Progenitor cell of endocrine pancreas (in vitro differentiated cells): ENCODE measurements at places on chromosomes 2 and 18. TPM values are rescaled to one million over a fixed set of nuclear protein-coding genes. Genes with fewer than 3 reads are reported as not detected.

The MFSD2B gene
- total RNA-seq = 0.40 and 1.2 TPM in 2 replicates

The PDIA6 gene
- 248 and 249 TPM in 2 replicates for total RNA-seq

The EVA1A gene
- total RNA-seq = 10.9 and 11.5 TPM in 2 replicates

The EMX1 gene
- total RNA-seq = 0.69 and 0.71 TPM in 2 replicates

The NDC80 gene
- total RNA-seq = 15.0 and 17.4 TPM in 2 replicates

The SLC16A14 gene
- total RNA-seq = 2.4 and 3.6 TPM in 2 replicates

The MOB1A gene
- 93.5 and 94.9 TPM in 2 replicates for total RNA-seq

The CPO gene
- total RNA-seq = 0.24 TPM in 1 of 2 replicates, not detected in the other

GRCh38 chr2:13000664-13001363 is 284.1 kb downstream of the TRIB2 start:
- no peak for DNase-seq

DNA sequence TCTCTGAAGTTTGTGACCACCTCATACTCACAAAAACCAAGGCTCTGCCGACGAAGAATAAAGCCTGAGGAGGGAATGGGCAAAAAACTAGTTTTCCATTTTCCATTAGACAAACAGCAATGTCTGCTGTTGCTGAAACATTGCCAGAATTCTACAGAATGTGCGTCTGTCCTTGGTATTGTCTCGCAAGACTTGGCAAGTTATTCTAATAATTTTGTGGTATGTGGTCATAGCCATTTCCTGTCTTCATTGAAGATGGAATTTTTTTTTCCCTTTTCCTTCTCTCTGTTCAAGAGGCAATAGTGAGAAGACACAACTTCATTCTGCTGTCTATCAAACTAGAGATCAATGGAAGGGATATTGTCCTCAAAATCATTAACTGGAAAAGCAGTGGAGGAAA is 296.1 kb downstream of the RND3 start:
- DNase-seq = no peak

GRCh38 chr2:158142568-158143332 is 41.1 kb downstream of the UPP2 start:
- no peak for DNase-seq

- DNase-seq = no peak
Observed at GRCh38 chr2:221896505-221897151, 324.5 kb upstream of the EPHA4 start.

DNA sequence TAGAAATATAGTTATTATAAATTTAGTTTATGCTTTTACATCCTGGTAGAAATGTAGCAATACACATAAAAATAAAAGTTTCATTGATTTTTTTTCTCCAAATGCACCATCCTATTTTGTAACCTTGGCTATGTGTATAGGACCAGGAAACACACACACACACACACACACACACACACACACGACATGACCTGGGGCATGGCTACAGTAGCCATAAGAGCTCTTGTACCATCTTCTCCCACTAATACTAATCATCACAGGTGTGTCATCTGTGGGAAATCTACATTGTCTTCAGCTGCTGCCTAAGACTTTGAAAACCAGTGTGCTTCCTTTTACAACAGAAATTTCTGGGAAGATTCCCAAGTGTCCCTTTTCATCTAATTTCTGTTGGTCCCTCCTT is 144.3 kb downstream of the MCFD2 start:
- DNase-seq = no peak

DNA sequence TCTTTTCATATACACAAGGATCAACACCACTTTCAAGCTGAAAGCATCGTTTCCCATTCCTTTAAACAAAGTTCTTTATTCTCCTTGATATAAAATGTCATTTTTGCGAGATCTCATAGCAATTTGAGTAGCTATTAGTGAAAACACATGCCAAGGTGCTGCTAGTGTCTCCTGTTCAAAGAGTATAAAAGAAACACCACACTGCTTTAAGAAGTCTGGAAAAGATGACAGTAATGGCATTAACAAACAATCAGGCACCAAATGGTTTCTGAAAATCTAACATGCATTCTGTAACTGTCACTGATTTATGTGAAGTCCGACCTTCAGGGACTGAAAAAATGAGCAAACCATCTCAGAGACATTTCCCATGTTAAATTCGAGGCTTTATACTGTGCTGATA is 2.4 kb downstream of the CCBE1 start:
- no peak for DNase-seq

DNA sequence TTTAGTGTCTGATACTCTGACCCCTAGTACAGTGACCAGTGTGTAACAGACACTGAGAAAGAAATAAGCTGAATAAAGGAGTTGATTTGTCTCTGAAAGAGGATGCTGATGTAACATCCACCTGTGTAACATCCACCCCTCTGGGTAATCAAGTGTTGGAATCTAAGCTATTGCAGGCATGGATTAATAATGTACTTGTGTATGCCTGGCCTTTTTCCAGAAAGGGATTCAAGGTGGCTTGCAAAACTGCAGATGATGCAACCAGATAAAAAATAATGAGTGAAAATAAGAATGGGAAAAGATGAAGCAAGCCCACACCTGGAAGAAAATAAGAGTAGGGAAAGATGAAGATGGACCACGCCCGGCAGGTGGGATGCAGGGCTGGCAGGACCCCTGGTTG is 48.2 kb upstream of the FOXI3 start:
- DNase-seq = no peak

DNA sequence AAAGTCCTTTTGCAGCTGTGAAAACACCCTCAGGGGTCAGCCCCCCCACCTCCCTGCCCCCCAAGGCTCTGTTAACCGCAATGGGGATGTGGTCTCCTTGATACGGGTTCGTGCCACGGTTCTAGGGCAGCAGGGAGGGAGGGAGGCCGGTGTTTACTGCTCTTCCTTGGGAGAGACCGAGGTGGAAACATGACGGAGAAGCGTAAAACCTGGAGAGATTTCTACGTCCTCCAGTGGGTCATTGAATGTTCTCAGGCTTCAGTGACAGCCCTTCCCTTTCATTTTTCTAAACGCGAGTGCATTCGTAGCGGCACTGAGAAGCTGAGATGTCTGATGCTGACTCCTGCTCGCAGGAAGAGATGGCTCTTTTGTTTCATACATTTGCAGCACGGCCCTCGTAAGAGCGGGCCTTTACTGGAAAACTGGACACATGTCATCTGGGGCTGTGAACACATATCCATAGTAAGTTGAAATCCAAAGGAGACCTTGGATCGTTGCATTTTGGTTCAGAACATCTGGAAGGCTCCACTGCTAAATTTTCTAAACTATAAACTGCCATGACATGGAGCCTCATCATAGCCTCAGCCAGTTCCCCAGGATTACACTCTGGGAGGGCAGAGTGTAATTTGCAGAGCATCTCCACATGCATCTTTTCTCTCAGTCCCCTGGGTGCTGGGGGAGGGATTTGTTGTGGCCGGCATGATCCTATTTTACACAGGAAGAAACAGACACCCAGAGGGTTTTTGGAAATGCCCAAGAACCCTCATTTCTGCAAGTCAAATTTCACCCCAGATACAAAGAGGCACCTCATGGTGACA is 40.6 kb upstream of the HDAC4 start:
- DNase-seq = no peak

DNA sequence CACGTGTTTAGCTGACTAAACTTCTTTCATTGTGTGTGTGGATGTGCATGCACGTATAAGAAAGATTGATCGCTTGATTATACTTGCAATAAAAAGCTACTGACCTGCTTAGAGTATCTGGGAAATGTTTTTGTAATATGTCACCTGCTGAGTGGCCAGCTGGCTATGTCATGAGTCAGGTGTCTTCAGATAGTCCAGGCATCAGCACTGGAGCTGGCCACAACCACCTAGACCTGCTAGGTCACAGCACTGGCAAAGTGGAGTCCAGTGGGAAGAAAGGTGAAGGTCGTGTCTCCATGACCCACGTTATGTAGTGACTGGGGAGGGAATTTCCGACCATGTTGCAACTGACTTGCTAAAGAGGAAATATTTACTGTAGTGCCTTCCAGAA is 147.0 kb downstream of the ESCO1 start:
- no peak for DNase-seq

DNA sequence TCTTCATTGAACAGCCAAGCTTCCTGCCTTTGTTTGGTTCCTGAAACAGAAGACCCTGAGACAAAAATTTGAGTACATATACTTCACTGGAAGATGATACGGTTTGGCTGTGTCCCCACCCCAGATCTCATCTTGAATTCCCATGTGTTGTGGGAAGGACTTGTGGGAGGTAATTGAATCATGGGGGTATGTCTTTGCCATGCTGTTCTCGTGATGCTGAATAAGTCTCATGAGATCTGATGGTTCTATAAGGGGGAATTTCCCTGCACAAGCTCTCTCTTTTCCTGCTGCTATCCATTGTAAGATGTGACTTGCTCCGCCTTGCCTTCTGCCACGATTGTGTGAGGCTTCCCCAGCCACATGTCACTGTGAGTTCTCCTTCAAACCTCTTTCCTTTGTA is 76.5 kb downstream of the BABAM2 start:
- no peak for DNase-seq

DNA sequence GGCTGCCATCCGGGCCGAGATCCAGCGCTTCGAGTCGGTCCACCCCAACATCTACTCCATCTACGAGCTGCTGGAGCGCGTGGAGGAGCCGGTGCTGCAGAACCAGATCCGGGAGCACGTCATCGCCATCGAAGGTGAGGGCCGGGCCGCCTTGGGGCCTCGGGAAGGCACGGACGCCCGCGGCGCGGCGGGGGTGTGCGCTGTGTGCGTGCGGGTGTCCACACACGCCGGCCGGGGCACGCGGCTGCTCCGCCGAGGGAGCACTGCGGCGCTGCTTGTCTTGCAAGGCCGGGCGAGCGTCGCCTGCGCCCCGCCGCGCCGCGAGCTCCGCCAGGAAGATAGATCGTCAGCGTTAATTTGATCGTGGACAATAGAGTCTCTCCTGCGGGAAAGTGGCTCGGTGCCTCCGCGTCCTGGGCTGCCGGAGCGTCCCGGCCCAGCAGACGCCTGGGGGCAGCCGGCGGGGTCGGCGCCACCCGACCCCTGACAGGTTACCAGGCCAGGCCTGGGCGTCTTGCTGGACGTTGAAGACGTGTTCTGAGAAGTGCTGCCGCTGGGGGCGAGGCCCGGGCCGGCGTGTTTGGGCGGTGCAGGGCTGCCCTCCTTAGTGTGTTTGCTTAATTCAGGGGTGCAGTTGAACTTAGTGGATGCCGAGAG is 1.0 kb downstream of the AGAP1 start:
- no peak for DNase-seq

DNA sequence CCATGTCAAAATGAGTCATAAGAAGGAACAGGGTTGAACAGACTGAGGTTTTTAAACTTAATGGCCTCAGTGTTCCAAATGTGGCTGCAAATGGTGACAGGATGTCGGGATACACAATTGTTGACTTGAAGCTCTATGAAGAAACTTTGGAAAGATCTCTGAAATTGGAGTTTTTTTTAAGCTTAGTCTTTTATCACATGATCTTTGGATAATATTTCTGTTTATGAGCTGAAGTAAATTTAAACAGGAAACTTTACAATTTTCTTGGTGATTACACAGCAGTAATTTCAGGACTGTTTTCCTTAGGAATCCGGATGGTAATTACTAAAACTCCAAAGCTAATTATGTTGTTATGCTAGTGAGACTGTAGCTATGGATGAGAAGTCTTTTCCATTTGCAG is 199.1 kb upstream of the NRXN1 start:
- no peak for DNase-seq

DNA sequence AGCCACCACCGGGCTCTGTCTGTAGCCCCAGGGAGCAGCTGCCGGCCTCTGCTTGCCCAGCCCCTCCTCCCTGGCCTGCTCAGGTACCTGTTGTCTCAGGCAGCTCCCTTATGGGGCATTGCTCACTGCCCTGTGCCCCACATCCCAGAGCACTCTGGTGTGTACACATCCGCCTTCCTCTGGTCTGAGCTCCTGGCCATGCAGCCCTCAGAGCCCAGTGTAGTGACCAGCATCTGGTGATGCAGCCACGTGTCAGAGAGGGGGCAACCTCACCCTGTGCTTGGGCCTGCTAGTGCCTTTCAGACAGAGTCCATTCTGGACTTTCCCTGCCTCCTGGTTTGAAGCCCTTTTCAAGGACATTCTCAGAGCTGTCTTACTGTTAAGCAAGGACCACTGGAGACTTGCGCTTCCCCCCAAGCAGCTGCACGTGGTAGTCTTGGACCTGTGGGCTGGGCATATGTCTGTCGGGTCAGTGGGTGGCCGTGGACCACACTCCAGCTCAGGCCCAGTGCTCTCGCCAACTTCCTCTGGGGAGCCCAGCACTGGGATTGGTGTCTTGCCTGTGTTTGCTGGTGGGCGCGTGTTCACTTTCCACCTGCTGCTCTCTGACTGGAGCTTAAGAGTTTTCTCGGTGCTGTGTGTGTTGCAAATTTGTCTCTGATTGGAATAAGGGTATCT is 30.7 kb downstream of the DGKD start:
- no peak for DNase-seq

- DNase-seq = no peak
Observed at GRCh38 chr2:4416431-4416830, 713.1 kb downstream of the DCDC2C start.

DNA sequence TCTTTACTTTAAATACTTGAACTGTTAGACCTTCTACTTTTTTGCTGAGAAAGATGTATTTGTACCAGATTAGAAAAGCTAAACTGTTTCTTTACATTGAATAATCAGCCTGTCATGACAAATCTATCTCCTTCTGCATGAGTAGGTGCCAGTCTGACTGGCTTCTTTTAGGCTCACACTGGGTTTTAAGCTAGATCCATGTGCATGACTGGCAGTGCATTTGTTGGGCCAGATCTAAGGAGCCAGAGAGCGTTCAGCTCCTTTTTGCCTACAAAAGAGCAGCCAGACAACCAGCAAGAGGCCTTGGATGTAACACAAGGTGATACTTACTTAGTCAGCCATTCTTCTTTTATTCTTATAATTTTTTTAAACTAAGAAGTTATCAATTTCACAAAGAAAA is 82.0 kb upstream of the OTX1 start:
- no peak for DNase-seq

DNA sequence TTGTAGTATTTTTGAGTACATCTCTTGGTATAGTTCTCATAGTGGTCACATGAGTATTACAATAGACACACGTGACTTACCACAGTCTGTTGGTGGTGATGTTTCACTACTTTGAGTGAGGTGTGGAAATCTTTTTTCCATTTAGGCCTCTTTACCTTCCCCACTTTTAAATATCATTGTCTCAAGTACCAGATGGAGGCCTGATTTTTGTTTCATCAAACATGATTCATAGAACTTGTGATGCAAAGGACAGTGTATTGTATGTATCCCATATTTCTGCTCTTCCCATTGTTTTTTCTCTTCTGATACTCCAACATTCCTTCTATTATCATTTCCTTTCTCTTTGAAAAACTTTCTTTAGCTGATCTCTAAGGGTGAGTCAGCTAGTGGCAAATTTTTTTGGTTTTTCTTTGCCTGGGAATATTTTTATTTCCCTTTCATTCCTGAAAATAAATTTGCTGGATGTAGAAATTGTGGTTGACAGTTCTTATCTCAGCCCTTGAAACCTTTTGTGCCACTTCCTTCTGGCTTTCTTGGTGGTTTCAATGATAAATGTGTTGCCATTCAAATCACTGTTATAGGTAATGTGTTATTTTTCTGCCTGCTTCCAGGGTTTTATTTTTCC is 32.8 kb downstream of the RFX8 start:
- DNase-seq = no peak
